Osteoblast (primary cell): ENCODE measurements at places on chromosomes 11 and 22. TPM values are rescaled to one million over a fixed set of nuclear protein-coding genes. Genes with fewer than 3 reads are reported as not detected.
A peak's percentile ranks its signal among the peaks of the same experiment; 100 is the strongest.

DNA sequence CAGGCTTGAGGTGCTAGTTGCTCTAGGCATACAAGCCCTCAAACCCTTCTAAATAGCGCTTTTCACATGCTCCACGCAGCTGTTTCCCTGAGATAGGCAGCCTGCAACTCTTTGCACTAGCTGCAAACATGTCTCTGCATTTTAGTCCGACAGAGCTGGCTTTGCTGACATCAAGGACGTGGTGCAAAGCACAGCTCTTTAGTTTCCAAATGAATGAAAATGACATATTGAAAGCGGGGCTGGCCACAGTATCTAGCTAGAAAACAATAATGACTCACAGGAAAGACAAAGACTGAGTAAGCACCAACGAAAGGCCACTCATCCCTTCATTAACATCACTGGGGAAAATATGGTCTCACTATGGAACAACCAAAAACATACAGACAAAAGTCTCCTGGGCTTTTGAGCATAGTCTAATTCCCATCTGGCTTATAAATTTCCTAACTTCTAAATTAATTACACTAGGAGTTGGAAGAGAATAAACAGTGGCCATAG, 15.3 kb upstream of the ZC3H12C start:
- DNase-seq: peak; percentile 73

GRCh38 chr11:72856065-72856464, 41.9 kb downstream of the ATG16L2 start:
- DNase-seq: no peak

DNA sequence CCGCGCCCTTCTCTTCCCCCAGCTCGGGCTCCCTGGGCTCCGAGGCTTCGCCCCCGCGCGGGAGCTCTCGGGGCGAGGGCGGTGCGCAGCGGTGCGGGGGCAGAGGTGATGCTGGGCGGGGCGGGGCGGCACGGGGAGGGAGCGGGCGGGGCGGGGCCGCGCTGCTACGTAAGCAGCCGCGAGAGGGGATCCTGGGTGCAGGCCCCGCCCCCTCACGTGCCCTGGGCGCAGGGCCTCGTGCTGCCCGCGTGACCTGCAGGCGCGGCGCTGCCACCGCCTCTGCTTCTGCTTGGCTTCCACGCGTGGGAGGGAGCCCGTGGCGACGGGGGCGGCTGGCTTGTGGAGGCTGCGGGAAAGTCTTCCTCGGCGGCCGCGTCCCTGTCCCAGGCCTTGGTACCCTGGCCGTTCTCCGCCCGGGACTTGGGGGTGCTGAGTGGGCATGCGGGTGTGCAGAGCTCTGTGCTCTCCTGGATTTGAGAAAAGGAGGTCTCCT, 132.6 kb upstream of the HSD17B12 start:
- peak; percentile 71 for DNase-seq

DNA sequence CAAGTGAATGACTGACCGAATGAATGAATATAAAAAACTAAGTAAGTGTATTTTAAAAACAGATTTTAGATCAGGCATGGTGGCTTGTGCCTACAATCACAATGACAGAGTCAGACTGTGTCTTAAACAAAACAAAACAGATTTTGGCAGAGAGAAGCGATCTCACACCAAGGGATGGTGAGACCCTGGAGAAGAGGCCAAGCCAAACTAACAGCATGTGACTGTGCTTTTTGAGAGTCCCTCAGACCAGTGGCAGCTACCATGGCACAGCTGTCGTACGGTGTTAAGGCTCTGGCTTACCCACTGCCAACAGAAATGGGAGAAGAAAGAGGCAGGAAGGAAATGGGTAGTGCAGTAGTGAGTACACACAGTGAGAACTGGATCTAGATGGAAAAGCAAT, 60.6 kb downstream of the SGSM3 start:
- no peak for DNase-seq

GSTT2 gene
- 0.59 and 1.1 TPM in 2 replicates for total RNA-seq

DNA sequence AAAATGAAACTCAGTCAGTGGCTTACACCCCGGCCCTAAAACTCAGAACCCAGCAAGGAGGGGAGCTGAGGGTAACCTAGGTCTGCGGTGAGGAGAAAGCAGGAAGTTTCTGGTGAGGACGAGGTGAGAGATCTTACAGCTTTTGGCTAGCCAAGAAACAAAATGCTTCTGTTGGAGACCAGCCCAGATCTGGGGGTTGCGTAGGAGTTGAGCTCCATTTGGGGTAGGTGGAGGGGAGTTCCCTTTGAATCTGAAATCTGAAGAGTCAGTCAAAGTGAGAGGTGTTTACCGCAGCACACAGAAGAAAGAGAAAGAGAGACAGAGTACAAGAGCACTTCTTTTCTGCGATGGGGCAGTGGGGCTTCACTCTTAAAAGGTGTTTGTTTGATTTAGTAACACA, 29.6 kb downstream of the EHF start:
- no peak for DNase-seq

DNA sequence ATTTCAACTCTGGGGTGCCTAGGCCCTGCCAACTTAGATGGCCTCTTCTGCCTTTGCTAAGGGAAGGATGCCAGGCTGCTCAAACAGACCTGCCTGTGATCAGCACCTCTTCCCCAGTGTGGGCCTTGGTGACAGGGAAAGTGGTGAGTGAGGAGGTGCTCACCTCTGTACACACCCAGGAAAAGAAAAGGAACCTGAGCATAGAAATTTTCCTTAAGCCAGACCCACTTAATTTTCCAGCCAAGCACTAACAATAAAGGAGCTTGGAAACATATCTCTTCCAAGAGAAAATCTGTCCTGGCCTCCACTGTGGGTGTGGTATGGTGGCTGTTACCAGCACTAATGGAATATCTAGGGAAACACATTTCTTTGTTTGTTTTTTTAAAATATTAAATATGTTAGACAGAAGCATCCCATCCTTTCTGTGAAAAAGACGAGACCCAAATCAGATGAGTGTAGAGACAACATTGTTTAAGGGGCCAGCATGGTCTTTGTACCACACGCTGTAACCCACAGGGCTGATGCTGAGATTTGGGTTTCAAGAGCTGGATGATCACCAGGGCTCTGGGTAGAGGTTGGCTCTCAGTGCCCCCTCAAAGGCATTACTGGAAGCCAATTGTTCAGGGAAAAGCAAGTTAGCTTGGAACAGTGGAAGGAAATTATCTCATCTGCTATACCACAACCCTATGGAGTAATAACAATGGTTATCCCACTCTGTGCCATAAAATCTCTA, 472.2 kb downstream of the INSC start:
- no peak for DNase-seq

DNA sequence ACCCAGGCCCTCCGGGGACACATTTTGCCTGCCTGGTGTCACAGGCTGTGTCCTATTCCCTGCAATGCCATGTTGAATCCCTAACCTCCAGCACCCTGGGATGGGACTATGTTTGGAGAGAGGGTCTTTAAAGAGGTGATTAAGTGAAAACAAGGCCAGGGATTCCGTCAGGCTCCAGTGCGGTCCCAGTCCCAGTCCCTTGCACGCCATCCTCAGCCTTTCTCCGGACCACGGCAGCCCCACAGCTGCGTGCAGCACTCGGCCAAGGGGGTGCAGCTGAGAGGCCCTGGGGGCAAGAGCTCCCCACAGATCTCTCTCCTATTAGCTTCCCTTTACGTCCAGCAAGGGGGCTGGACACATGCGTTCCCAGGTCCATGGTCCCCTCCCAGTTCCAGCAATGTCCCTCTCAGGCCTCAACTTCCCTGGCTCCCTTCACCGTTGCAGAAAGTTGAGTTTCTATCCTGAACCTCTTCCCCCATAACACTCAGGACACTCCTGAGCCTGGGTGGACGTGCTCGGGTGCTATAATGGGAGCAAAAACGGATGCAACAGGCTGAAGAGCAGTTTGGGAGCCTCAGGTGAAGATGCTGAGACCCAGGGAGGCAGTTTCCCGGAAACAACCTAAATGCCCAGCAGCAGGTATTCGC, 1422.7 kb downstream of the BRD1 start:
- DNase-seq: peak; percentile 65

DNA sequence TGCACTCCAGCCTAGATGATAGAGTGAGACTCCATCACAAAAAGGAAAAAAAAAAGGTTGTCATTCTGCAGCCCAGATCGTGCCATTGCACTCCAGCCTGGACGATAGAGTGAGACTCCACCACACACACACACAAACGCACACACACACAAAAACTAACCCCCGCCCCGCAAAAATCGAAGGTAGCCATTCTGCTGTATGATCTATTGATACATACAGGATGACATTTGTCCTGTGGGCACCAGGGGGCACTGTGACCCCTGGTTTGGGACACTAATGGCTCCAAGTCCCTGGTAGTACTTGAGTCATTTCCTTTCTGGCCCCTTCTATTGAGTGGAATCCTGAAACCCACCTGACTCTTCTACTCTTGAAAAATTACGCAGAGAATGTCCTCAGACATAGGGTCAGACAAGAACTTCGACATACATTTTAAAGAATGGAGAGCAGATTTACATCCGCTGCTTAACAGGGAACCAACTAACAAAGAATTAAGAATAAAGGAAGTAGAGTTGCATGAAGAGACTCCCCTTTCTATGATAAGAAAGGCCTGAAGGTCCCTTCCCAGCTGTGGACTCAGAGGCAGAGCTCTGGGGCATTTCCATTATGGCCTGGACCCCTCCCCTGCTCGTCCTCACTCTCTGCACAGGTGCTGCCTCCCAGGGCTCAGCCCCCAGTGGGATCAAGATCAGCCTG, 35.0 kb upstream of the PRAME start:
- no peak for DNase-seq
